NCI-H2227 treated with DMSO at 0.1 percent for 48 hours (cell line): ENCODE measurements at places on chromosomes 3 and 15.

- DNase-seq: no peak
Measured at GRCh38 chr3:146468234-146468633, 1.1 kb downstream of the PLSCR2 start.

DNA sequence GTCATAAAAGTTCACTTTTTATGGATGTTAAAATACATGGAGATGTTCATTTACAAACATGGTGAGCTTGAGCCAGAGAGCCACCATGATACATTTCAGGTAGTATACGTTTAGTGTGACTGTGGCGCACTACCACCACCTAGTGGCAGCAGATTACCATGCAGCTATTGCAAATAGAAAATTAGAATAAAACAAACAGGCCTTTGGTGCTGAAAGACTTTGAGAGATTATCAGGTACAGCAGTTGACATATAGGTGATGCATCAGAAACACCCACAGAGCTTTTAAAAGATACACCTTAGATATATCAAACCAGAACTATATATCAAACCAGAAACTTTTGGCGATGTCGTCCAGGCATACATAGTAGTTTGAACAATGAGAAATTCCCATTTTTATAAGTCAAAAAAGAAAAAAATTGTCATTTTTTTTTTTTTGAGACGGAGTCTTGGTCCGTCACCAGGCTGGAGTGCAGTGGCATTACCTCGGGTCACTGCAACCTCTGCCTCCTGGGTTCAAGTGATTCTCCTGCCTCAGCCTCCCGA is 42.0 kb upstream of the ICE2 start:
- DNase-seq: peak; percentile 69

DNA sequence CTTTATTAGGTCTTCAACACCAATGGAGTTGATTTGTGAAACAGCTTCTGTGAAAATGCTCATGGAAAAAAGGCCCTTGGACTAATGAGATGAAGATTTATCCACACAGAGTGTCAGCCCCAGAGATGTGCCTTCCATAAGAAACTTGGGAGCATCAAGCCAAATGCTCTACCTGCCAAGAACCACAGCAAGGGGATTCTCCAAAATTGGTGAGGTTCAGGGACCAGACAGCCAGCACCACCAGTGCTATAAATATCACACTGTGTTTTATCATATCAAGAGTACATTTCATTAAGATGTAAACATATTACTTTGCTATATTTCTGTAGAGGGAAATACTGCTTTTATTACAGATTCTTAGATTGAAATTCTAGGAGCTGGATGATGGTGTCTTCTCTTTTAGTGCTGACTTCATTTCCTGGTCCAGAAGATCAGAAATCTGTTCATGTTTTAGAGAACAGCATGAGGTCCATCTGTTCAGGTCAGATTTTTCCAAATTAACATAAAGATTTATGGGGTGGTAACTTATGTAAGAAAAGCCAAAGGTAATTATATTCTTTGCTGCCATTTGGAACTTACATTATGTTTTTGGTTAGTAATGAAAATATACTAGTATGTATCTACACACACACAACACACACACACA is 17.7 kb downstream of the SLC35G2 start:
- DNase-seq: no peak

GRCh38 chr3:156176048-156176447 is 55.7 kb downstream of the KCNAB1 start:
- no peak for DNase-seq

DNA sequence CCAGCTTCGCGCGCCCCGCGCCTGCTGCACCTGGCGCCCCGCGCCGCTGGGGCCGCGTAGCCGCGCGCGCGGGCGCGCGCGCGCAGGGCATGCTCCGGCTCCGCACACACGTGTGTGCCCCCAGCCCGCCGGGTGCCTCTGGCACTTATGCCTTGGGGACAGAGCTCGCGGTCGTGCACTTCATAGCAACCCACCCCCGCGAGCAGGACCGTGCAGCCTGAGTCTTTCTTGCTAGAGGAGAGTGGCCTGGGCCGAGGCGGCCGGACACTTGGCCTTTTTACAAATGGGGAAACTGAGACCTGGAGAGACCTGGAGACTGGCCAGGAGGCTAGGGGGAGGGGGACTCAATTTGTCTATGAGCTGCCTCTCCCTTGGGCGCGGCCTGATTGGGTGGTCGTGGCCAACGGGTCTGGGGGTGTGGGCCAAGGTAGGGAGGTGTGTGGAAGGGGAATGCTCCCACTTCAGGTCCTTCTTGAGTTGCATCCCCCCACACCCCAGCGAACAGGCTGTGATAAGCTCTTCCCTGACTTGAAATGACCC is 562 bp downstream of the NBEAL2 start:
- no peak for DNase-seq

GRCh38 chr3:5186089-5186857 is 1.2 kb upstream of the EDEM1 start:
- no peak for DNase-seq
